CMK (cell line): ENCODE measurements at places on chromosomes 7 and 10.

GRCh38 chr7:78315119-78315518 lies 516.5 kb downstream of the PHTF2 start:
- no peak for DNase-seq

- no peak for DNase-seq
These were observed 100.4 kb downstream of the RGS10 start for GRCh38 chr10:119441921-119442757.

DNA sequence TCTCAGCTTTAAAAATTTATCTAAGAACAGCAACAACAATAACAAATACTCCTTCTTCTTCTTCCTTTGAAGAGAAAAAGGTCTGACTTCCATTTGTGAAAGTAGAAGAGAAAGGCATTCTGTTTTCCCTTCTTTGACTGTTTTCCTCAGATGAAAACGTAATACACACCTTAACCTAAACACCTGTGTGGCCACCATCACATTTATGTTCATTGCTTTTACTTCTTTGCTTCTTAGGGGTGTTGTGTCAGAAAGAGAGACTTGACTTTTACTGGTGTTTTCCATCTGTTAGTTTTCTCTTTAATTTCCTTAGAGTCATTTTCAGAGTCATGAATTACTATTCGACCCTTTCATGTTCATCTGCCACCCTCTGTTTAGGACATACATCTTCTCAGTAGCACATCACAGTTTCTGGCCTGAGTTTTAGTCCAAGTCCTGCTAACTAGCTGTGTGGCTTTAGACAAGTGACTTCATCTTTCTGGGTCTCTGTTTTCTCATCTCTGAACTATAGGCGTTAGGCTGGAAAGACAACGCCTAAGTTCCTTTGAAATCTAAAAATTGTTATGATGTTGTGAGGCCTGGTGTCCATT lies 283.8 kb downstream of the GATA3 start:
- DNase-seq = no peak

GRCh38 chr10:44618910-44619309 lies 234.0 kb upstream of the CXCL12 start:
- no peak for DNase-seq

DNA sequence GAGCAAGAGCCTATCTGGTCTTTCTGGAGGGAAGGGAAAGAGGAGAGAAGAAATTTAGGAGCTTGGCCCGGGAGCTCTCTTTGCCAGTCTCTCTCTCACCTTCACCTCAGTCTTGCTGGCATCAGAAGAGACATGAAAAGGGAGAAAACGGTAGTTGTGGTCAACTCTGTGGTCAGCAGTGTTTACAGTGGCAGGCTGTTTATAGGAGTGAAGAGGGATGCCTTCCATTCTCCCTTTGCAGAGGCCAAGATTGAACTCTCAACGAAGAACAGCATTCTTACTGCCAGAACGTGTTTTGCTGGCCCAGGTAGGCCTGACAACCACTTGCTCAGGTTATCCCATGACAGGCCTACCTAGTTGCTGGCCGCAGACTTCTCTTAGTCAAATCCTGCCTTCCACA lies 133.3 kb downstream of the CCDC3 start:
- DNase-seq = no peak

DNA sequence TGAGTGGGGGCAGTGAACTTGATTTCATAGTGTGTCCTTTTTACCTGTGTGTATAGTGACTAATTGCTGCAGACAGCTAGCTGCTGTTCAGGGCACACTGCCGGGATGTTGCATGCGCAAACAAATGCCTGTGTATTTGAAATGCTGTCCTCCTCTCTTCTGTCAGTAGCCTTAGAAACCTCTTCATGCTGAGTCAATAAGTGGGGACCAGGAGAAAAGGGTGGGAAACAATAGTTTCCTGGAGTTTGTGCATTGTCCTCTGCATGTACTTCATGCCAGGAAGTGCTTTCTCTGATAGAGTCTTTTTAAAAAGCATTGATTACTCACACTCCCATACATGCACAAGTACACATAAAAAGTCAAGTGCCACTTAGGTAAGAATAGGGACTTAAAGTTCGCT lies 1183.7 kb upstream of the CELF2 start:
- no peak for DNase-seq

DNA sequence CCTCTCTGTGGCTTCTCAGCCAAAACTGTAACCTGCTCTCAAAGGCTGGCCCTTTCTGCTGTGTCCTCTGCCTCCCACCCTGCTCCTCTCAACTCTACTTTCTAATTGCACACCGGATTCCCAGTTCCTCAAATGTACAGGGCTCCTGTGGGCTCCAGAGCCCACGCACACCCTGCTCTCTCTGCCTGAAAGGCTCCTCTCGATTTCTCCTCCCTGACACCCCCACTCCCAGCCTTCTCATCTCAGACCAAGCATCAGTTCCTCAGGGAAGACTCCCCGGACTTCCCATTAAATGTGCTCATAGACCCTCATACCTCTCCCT lies 111.7 kb upstream of the STEAP1B start:
- DNase-seq = no peak

GRCh38 chr10:9824631-9825071 lies 1193.0 kb upstream of the CELF2 start:
- DNase-seq = no peak

GRCh38 chr7:99943641-99944496 lies 14.4 kb upstream of the GJC3 start:
- no peak for DNase-seq
